NCI-H187 treated with DMSO at 0.1 percent for 48 hours (cell line): ENCODE measurements at places on chromosomes 13 and 19.

- DNase-seq = no peak
Measured at GRCh38 chr13:28478127-28478526, 16.8 kb downstream of the FLT1 start.

DNA sequence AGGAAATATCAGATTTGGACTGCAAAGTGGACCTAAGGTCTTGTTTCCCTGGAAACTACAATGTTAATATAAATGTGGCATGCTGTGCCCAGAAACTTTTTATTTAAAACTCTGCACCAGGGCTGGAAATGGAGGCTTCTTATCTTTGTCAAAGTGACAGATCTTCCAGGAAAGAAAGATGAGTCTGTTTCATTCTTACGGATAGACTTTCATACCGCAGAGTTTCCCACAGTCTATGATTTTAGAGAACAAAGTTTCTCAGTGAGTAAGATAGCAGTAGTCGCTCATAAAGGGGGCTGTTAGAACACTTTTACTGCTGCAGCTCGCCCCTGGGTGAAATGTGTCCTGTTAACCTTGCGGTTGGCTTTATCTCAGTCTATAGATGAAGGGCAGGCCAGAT lies 6.7 kb downstream of the CLEC11A start:
- no peak for DNase-seq

- no peak for DNase-seq
Measured at GRCh38 chr19:52498571-52498970, 28.9 kb upstream of the ZNF808 start.

GRCh38 chr13:59494560-59494970 lies 669.2 kb downstream of the DIAPH3 start:
- no peak for DNase-seq

GRCh38 chr19:44112802-44113137 lies 429 bp upstream of the ZNF225 start:
- DNase-seq = no peak

DNA sequence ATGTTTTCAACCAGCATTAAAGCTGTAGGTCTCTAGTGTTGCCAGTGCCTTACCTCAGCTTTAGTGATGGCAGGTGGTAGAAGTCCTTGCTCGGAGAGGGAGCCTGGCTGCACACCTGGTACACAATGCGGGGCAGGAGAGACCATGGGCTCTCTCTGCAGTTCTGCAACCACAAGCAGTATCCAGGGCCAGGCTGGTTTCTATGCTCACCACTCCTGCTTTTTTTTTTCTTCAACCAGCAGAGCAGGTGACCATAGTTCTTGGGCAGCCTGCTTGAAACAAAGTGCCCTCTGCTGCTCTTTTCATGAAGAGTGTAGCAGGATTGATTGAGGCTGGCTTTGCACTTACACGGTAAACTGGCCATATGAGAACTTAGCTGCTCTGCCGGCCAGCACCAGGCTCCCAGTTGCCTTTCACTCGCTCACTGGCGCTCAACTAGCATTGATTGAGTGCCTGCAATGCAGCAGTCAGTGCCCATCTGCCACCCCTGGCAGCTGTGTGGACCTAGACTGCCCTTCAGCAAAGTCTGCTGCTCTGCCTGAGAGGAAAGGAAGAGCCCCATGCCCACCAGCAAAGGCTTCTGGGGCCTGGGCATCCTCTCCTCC lies 4.4 kb upstream of the CHAMP1 start:
- peak; percentile 56 for DNase-seq
